ENCODE measurements at places on chromosomes 5 and 9.

DNA sequence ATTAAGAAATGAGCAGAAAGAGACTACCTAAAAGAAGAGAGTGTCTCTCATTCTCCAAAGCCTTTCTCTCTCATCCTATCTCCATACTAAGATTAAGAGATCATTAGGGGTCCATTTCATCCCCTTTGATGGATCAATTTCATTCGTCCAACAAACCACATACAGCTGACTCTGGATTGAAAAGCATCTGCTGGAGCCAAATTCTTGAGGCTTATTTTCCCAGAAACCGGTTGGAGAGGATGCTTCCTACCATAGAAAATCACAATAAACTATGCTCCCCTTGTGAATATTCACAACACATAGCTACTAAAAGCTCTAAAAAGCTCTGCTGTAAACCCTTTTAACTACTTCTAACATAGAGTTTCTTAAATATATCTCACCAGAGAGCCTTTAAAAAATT is 755.0 kb upstream of the ZNF608 start:
- no peak for DNase-seq

GRCh38 chr9:97900738-97901565 is 21.3 kb downstream of the TRMO start:
- DNase-seq: no peak

GRCh38 chr9:91395106-91395552 is 28.5 kb downstream of the NFIL3 start:
- no peak for DNase-seq

DNA sequence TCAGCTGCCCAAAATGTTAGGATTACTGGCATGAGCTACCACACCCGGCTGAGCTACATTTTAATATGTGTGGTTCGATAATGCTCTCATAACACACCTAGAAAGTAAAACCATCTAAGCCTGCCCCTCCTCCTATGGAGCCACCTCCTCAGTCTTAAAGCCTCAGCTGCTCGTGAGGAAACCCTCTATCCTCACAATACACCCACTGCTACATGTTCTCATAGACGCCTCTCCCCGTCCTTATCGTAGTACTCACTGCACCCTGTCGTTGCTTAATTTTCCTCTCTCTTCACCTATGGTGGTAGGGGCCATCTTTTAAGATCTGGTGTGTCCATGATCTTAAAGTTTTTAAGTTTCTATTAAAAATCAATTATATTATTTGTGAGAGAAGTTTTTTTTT is 72.9 kb downstream of the RCL1 start:
- DNase-seq: no peak

DNA sequence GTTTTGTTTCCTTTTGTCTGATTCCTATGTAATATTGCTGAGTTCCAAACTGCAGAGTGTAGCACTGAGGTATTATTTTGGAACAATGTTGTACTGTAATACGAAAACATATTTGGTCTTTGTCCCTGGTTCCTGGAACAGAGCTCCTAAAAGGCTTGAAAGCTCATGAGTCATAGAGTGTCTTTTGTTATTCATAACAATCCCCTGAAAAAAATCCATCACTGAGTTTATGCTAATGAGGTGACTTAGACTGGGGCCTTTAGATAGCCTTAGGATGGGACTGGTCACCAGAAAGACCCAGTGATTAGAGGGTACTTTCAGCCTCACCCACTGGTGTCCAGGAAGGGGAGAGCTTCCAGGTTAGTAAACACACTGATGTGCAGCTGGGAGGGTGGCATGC is 132.7 kb upstream of the POU5F2 start:
- DNase-seq: no peak
